ENCODE measurements at places on chromosomes 2 and 18.
A peak's percentile ranks its signal among the peaks of the same experiment; 100 is the strongest.

DNA sequence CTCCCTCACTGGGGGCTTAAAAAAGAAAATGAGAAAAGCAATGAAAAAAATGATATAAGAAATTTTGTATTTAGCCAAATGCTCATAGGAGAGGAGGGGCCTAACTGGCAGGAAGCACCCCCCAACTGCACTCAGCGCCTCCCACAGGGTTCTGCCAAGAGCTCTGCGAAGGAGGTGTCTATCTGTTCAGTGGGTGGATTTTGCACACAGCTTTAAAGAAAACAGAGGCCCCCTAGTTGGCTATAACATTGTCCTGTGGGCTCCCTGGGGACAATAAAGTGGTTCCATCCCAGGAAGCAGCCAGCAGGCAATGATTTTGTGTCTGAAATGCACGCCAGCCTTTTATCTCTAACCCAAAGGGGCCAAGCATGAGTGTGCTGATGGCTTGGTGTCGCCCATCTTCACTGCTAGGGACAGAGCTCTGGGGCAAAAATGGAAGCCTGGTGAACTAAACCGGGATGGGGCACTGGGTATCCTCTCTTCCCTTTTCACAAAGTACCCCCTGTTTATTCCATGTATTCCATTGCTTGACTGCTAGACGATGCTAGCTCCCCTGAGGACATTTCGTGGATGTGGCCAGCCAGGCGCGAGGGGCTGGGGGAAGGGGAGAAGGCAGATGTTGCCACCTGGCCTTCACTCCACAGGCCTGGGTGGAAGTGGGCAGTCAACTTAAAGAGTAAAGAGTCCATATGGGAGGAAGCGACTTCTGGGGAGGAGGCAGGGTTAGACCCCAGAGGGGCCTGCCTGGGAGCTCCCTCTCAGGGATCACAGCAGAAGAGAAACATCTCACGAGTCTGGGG, 205.7 kb downstream of the CYP26B1 start:
- DNase-seq, result peak; percentile 64

GRCh38 chr2:151575338-151575737, 158.9 kb downstream of the NEB start:
- no peak for DNase-seq

GRCh38 chr2:219830353-219830738, 202.9 kb downstream of the SLC4A3 start:
- DNase-seq, result no peak

DNA sequence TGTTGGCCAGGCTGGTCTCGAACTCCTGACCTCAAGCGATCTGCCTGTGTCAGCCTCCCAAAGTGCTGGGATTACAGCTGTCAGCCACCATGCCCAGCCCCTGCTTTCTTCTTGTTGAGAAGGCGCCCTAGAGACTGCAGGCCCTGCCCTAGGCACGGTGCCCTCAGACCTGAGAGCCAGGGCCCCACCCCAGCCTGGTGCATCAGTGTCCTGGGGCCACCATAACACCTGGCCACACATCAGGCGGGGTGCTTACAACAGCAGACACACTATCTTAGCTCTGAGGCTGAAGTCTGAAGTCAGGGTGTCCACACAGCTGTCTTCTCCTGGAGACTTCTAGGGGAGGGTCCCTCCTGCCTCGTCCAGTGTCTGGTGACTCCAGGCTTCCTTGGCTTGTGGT, 120.6 kb downstream of the NDUFA10 start:
- DNase-seq, result no peak

DNA sequence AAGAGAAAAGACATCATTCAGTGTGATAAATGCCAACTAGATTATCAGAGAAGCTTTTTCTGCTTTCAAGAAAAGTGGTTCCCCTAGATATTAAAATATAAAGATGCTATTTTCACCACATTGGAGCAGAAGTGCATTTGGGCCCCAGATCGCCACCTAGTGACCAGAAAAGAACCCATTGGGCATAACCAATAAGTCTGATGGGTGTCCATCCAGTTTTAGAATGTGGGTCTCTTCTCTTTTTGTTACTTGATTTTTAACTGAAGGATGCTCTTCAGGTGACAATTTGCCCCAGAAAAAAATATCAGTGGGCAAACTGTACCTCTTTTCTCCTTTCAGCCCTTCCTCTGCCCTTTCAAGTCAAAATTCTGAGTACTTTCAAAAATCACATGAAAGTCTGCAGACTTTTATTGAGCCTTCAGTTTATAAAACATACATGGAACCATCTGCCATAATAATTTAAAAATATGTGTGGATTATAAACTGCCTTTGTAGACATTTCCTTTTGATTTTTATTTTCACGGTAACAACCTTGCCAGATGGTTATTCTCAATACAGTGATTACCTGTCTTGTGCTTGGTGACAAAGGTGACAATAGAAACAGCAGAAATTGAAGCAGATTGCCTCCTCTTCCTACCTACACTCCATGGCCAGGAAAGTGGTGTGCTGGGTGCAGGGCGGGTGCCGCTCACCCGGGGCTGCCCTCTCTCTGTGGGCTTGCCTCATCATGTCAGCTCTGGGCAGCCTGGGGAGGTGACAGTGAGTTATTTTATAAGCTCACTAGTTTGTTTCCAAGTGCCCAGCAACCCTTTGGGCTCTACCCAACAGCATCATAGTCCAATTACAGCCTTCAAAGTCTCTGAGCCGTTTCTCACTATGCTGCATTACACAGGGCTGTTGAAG, 124.5 kb downstream of the DCDC2C start:
- no peak for DNase-seq

GRCh38 chr2:79935771-79936657, 368.5 kb downstream of the LRRTM1 start:
- DNase-seq, result peak; percentile 58

DNA sequence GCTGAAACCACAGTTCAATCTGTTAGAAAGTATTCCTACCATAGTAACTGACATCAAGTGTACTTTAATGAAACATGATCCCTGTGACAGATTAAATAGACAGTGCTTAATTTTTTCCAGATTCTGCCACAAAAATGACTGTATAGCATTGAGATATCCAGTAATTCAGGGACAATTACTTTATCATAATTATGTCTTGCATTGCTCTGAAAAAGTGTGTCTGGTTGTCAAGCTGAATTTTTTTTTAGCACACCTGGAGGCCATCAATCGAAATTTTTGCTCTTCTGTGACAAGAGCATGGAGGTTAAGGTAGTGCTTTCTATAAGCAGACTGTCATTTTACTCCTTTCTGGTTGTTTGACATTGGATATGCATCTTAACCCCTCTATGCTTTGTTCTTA, 1083.8 kb upstream of the NRXN1 start:
- no peak for DNase-seq

DNA sequence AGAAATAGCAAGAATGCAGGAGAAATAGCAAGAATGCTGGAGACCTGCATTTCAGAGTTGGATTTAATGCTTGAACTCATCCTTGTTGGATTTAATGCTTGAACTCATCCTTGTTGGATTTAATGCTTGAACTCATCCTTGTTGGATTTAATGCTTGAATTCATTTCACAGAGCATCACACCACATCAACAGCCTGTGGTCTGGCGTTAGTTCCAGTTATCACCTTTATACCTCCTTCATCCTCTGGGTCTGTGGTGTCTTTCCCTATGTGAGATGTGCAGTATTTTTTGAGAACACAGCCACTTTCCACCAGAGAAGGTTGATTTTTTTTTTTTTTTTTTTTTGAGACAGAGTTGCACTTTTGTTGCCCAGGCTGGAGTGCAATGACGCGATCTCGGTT, 546.4 kb upstream of the SOX11 start:
- no peak for DNase-seq

DNA sequence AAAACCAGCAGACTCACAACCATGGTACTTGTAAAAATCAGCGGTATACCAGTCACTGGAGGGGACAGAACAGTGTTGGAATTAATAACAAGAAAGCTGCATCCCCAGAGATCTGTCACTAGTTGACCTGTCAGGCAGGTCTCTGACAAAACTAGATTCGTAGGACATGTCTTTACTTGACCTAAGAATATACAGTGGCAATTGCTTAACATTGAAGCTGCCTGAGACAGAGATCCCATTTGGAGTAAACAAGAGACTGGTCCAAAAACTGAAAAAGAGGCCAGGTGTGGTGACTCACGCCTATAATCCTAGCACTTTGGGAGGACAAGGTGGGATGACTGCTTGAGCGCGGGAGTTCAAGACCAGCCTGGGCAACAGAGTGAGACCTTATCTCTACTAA, 7.2 kb upstream of the SS18 start:
- DNase-seq, result no peak

DNA sequence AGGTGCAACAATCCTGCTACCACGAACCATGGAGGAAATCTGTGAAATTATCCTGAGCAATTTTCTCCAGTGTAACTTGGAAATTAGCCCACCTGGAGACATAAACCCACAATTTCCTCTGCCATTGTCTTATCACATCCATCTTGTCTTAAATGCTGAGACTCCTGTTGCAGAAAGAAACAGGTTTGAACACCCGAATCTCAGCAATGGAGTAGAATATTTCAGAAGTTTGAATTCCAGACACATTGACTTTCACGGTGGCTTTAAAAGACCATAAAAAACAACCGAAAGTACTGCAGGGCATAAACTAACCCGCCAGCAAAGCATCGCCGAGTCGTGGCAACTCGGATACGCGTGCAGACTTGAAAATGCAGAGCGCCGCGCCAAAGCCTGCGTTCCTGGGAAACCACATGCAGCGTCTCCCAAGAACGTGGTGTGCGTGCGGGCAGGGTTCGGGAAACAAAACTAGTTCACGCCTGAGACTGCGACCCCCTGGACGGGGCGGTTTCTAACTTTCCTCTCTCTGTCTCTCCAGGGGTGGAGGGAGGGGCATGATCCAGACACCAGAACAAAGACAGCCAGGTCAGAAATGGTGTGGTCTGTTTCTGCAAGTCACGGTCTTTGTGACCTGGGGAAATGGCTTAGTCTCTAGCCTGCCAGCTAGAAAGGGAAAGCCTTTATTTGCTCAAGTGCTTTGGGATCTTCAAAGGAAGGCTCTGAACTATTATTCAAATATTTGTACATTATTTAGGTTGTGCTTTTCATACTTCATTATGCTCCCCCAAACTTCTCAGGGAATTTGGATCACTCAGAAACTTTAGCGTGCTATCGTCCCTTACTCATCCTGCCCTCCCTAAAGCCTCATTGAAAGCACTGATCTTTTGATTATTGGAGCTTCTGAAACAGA, 26.9 kb upstream of the KCTD1 start:
- DNase-seq, result peak; percentile 58

GRCh38 chr2:230230087-230230486, 4.6 kb downstream of the SP140 start:
- DNase-seq, result no peak

GRCh38 chr2:239438368-239438767, 37.5 kb upstream of the HDAC4 start:
- DNase-seq, result no peak

- DNase-seq, result no peak
Observed at GRCh38 chr2:230908595-230909191, 16.3 kb downstream of the GPR55 start.

DNA sequence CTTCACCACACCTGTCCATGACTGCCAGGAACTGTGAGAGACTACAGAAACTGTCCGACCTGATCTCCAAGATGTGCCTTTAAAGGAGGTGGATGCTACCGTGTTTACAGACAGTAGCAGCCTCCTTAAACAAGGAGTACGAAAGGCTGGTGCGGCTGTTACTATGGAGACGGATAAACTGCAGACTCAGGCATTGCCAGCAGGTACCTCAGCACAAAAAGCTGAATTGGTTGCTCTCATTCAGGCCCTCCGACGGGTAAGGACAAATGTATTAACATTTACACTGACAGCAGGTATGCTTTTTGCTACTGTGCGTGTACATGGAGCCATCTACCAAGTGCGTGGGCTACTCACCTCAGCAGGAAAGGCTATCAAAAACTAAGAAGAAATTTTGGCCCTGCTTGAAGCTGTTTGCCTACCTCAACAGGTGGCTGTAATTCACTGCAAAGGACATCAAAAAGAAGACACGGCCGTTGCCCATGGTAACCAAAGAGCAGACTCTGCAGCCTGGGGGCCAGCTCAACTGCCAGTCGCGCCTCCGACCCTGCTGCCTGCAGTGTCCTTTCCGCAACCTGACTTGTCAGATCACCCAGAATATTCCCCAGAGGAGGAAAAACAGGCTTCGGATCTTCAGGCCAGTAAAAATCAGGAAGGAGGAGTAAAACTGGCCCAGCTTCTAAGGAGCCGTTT, 30.9 kb downstream of the SKA1 start:
- no peak for DNase-seq

DNA sequence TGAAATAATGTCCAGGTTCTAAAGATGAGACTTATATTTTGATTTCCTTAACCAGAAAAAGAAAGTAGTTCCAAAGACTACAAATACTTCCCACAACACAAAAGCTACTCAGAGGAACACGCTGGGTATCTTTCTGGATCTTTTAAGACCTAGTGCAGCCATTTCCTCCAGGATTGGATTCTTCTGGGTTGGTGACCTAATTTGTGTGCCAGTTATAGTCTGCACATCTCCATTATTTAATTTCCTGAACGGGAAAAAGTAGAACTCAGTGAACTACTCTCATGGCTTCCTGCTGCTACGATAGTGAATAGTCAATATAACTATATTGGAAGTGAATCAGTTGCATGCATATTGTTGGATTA, 1.5 kb downstream of the TMEM87B start:
- no peak for DNase-seq

- no peak for DNase-seq
Observed at GRCh38 chr18:77037567-77037966, 95.0 kb downstream of the MBP start.

DNA sequence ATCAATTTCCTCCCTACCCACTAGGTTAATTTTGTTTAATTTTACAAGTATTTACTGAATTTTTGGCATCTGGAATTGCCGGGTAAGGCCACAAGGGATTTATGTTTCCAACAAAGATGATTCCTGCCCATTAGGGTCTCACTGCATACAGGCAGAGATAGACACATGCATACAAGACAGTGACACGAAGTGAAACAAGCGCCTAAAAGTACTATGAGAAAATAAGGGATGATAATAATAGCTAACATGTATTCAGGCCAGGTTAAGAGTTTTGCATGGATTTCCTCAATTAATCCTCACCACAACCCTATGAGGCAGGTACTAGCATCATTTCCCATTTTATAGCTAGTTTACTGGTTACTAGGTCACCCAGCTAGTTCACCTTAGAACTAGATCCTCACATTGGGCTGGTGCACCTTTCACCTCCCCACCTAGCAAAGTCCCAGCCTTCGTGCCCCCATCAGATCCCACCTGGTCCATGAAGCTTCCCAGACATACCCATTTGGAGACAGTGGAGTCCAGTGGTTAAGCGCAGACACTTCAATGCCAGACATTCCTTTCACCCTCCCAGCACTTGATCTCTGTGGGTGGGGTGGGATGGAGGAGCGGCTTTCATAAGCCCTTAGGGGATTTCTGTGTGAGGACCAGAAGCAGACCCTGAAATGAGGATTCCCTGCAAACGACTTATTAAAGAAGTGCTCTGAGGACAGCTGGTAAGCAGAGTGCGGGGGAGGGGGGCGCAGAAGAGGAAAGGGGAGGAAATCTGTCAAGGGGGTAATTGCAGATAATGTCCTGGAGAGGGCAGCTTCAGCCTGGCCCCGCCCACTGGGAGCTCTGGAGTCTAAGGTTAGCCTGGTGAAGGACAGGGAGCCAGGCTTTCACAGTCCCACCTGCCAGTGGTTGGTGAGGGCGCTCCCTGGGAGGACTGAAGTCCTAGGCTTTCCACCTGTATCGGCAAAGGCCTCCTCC, 5.8 kb upstream of the DGUOK start:
- DNase-seq, result no peak

GRCh38 chr18:71028285-71028762, 739.5 kb downstream of the SOCS6 start:
- DNase-seq, result no peak

GRCh38 chr2:95670686-95671085, 78.9 kb downstream of the TRIM43 start:
- no peak for DNase-seq

Measured in right hindlimb (tissue), 1 donor.